ENCODE measurements at places on chromosomes 3 and 15.

- no peak for DNase-seq
Measured at GRCh38 chr3:127228866-127229265, 35.9 kb downstream of the PRR23E start.

DNA sequence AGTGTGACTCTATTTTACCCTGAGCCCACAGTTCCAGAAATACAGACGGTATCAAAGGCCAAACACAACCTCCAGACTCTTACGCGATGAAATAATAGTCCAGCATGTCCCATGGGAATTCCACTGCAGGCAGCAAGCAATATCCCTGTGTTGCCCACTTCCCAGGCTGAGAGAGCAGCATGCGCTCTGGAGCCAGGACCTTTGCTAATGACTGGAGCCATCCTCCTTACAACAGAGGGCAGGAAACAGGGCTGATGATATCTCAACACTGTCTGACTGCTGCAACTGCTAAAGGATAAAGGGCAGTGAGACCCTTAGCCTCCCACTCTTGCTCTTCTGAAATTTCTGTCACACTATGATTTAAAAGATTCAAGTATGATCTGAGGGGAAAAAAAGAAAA lies 34.8 kb downstream of the MCF2L2 start:
- no peak for DNase-seq

GRCh38 chr3:178304758-178305467 lies 231.3 kb upstream of the KCNMB2 start:
- DNase-seq, result peak; percentile 80

DNA sequence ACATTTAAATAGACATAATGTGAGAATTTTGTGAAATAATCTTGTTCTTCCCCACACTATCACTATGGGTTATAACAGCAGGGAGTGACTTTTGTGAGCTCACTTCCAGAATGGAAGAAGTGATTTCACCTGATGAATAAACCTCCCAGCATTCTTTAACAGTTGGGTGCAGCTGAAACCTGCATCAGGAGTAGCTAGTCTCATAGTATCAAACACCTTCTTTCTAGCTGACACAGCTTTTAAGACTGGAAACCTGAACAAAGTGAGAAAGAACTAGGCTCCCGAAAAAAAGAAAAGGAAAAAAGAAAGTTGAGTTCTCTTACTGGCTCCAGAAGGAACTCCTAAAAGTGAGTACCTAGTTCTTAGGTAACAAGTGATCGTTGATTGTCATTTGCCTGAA lies 61.1 kb upstream of the UNC13C start:
- DNase-seq, result no peak

DNA sequence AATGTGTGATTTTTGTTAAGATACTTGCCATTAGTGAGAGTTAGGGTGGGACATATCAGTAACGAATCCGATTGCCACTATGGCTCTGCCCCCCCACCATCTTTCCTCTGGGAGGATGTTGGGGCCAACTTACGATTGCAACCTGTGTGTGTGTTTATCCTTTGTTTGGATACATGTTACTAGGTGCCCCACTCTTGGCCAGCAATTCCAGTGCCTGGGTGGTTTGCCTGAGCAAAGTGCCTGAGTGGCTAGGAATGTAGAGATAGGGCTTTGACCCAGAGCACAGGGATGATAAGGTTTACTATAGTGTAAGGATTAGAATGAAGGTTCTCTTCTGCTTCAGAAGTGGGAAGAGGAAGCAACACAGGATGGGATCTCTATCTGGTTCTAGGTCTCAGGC lies 231.8 kb downstream of the TP63 start:
- peak; percentile 27 for DNase-seq

- peak; percentile 73 for DNase-seq
Measured at GRCh38 chr15:37764733-37765191, 169.7 kb upstream of the TMCO5A start.

GRCh38 chr3:46449755-46450552 lies 14.8 kb downstream of the LTF start:
- no peak for DNase-seq

DNA sequence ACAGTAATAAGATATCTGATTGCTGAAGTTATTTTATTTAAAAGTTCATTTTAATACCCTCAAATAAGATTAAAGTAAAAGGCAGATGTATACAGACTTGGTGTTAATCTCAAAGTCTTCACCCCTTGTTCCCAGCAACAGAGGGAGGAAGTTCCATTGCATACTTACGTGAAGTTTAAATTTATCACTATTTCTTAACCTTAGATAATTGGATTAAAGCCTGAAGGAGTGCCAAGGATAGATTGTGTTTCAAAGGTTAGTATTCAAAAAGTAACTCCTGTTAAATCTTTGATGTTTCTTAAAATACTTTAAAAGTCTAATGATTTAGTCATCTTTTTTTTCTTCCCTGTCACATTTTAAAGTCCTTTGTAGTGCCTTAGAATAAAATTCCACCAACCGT lies 39.3 kb downstream of the ATP1B3 start:
- DNase-seq, result peak; percentile 80

- no peak for DNase-seq
Measured at GRCh38 chr15:71279757-71280141, 164.5 kb downstream of the THSD4 start.

- DNase-seq, result no peak
Measured at GRCh38 chr3:105094588-105094987, 272.1 kb upstream of the ALCAM start.

- peak; percentile 69 for DNase-seq
Measured at GRCh38 chr3:50121072-50122032, 32.6 kb downstream of the RBM5 start.

DNA sequence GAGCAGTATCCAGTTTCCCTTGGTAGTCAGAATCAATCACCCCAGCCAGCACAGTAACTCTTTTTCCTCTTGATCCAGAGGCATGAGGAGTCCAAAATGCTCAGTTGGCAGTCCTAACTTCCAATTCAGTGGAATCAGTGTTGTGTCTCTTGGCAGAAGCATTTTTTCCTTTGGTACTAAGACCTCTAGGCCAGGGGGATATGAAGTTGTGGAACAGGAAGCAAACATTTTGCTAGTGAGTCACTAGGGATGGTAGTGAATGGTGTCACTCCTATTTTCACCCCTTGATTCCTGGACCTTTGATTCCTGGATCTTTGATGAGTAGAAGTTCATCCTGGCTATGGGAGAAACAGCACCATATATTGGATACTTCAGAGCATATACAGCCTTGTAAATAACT lies 70.5 kb upstream of the ALDH1A3 start:
- DNase-seq, result peak; percentile 14

- peak; percentile 65 for DNase-seq
Measured at GRCh38 chr15:87873516-87873915, 383.0 kb downstream of the NTRK3 start.

DNA sequence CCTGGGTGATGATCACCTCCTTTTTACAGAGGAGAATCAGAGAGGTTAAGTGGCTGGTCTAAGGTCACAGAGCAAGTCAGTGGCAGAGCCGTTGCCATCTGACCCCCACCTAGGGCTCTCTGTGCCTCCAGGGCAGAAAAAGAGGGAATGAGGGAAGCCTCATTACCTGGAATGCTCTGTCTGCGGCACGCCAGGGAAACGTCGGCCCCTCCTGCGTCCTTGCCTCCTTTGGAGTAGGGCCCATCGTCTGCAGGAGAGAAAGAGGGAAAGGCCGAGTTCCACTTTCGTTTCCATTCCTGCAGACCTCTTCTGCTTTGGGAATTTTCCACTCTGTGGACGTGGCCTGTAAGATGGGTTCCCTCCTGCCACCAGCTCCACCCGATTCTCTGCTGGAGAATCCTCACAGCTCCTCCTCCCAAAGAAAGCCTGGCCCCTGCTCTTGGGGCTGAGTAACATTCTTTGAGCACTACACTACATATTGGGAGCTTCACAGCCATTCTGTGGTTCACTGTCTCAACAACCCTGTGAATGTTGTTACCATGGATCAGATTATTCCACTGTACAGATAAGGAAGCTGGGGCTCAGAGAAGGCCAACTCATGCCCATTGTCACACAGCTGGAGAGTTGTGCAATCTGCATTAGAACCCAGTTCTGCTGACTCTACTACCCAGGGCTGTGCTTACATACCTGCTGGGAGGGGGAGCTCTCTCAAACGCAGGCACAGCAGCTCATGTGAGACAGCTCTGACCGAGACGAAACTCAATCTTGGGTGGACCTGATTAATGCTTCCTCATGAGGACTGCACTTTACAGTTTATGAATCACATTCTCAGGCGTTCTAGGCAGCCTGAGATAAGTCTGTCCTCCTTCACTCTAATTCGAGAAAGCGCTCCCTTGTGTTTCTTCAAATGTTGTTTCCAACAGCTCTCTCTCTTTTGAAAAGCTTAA lies 14.2 kb downstream of the GRIP2 start:
- DNase-seq, result peak; percentile 77

DNA sequence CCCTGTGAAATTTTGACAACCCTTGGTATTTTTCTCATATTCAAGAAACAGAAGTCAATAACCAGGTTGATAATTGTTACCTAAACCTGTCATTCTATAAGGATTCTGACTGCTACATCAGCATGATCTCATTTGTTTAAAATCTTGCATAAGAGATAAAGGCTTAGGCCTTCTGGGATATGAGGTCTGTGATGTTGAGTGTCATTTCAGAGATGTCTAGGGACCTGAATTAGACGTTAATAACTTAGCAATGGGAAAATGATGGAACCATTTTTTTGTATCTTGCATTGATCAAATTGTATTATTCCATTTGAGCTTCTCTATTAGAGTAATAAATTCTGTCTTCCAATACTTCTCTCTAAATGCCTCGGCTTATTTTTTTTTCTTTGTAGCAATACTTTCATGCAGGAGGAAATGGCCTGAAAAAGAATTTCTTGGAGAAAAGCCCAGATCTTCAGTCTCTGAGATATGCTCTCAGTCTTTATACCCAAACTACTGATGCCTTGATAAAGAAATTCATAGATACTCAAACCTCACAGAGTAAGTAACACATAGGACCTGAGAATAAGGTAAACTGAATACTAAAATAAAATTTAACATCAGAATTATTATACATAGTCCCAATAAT lies 589.3 kb downstream of the UNC13C start:
- no peak for DNase-seq

GRCh38 chr3:170734735-170735065 lies 135.3 kb downstream of the RPL22L1 start:
- DNase-seq, result no peak

DNA sequence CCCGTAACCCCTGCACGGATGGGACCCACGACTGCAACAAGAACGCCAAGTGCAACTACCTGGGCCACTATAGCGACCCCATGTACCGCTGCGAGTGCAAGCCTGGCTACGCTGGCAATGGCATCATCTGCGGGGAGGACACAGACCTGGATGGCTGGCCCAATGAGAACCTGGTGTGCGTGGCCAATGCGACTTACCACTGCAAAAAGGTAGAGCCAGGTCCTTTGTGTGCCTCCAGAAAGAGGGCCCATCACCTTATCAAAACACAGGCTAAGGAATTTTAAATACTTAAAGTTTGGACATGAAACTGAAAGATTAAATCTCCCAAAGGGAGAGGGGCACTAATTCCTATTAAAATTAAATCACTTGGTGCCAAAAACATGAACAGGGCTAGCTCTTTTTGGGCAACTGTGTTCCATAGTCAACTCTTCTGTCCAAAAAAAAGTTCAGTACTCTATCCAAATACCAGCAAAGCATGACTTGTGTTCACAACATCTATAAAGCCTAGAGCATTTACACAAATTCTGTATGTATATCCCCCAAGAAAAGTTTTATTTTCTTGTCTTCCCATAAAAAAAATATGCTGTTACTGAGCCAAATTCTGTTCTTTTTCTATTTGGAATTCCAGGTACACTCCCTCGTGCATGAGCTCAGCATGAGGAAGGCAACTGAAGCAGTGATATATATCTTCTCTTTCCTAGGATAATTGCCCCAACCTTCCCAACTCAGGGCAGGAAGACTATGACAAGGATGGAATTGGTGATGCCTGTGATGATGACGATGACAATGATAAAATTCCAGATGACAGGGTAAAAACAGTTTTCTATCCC lies 9.2 kb downstream of the THBS1 start:
- no peak for DNase-seq

DNA sequence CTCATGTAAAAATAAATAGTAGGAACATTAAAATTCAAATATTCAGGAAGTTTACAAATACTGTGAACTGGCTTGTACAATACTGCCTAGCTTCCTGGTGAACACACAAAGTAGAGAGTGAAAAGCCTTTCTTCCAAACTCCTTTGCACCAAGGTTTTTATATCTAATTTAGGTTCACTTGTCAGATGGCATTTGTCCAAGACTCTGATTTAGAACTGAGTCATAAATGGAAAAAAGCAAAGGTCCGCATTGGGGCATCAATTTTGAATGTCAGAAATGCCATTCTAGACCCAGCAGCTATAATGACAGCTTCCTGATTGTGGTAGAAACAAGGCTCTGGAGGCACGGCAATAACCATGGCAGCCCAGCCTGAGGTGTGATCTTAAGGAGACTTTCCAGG lies 160.7 kb downstream of the PDE8A start:
- peak; percentile 37 for DNase-seq

GRCh38 chr3:101762041-101762646 lies 16.9 kb upstream of the NXPE3 start:
- DNase-seq, result no peak

- no peak for DNase-seq
Measured at GRCh38 chr15:39445931-39446330, 134.9 kb upstream of the THBS1 start.

- no peak for DNase-seq
Measured at GRCh38 chr3:191151653-191152052, 47.4 kb upstream of the OSTN start.

DNA sequence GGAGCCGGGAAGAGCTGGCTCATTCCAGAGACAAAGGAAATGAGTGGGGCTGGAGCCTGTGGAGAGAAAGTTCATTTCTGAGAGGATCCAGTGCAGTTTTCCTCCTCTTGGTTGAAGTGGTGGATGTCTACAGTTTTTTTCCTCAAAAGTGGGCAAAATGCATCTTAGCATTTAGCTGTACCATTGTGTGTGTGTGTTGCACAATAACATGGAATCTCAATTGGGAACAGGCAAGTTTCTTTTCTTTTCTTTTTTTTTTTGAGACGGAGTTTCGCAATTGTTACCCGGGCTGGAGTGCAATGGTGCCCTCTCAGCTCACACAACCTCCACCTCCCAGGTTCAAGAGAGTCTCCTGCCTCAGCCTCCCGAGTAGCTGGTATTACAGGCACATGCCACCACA lies 101.5 kb upstream of the UBE2E1 start:
- DNase-seq, result peak; percentile 27

- DNase-seq, result no peak
Measured at GRCh38 chr3:37795431-37796061, 66.1 kb upstream of the CTDSPL start.

GRCh38 chr3:188156056-188156455 lies 2.1 kb downstream of the LPP start:
- no peak for DNase-seq

DNA sequence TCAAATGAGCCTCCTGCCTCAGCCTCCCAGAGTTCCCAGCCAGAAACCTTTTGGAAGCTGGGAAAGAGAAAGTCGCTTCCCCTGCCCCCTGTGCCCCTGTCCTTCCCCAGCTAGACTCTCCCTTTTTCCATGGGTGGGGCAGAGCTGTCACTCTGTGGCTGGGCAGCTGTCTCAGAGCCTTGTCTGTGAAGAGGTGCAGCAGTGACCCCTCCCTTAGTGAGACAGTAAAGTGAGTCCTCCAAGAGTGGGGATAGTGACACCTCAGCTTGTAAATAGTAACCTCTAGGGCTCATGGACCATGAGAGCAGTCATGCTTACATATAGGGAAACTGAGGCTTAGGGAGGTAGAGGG lies 76.3 kb downstream of the SMAD6 start:
- no peak for DNase-seq

GRCh38 chr15:41502795-41503668 lies 9.4 kb downstream of the ITPKA start:
- no peak for DNase-seq
